CD4-positive, alpha-beta T cell treated with Interleukin-15 for 4 hours (primary cell): ENCODE measurements at places on chromosomes 7 and 10.

GRCh38 chr7:46934198-46934825, 647.6 kb downstream of the TNS3 start:
- no peak for DNase-seq

DNA sequence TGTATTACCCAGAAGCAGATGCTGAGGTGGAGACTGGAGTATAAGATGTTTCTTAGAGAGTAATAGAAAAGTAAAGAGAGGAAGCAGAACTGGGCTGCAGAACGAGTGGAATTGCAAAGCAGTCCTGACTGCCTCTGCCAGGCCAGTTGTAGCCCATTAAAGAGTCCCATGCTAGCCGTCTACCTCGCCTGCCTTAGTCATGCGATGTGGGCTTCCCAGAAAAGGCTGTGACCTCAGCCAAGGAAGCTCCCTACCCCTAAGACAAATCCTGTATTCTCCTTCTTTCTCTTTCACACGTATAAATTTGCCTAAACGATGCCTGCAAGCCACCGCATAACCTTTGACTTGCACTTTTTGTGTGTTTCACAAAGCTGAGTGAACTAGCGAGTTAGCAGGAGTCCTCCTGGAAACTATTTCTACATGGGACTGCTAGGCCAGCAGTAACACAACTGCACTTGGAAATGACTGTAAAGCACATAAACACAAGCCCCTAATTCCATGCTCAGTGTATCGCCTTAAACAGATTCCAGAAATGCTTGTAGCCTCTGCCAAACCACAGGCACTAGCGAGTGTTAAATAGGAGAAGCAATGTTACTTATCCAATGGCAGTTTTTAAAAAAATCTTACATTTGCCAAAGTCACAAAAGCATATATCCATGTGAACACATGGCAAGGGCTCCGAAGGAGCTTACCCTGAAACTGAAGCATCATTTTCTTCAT, 47.4 kb upstream of the GNAI1 start:
- DNase-seq, result no peak

DNA sequence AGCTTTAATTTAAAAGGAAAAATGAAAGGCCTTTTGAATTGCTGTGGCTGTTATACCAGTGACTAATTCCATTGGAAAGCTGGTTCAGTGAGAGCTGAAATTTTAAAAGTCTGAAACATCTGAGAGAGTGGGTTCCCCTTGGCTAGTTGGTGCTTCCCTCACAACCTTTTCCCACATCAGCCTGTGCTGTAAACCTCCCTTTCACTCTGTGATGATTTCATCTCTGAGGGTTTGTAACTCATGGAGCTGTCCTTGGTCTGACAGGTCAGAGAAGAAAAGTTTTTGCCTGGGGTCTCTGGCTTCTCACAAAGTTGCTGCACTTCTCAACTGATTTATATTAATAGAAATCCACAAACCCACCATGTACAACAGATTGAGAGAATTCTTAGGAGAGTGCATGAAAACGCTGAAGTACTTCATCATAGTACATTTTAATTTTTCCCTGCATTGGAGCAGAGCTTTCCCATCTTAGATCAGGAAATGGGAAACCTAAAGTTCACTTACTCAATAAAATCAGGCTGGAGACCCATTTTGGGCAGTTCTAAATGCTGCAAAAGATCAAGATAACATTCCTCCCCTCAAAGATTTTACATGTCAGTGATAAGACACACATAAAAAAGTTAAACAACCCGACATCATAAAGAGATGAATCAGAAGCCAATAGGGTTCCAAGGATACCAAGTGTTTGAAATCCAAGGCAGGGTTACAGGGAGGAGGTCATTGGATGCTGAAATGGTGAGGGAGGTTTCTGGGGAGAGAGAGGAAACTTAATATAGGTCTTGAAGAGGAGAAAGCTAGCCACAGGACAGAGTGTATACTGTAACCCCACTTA, 157.0 kb upstream of the MKLN1 start:
- no peak for DNase-seq

DNA sequence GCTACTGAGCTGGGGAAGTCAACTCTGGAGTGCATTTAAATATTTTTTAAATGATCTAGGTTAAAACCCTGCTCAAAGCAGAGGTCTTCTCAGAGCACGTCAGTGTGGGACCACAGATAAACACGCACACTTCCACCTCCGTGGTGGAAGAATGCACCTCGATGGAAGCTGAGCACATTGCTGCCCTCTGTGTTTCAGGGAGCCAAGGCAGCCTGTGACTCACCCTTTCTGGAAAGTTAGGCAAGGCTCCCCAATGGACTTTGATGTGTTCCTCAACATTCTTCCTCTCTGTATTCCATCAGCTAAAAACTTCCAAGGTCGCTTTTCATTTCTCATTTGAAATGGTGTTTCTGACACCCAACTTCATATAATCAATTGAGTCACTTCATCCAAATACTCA, 170.8 kb upstream of the KMT2E start:
- DNase-seq, result no peak

GRCh38 chr10:120738658-120739057, 112.5 kb upstream of the WDR11 start:
- no peak for DNase-seq

DNA sequence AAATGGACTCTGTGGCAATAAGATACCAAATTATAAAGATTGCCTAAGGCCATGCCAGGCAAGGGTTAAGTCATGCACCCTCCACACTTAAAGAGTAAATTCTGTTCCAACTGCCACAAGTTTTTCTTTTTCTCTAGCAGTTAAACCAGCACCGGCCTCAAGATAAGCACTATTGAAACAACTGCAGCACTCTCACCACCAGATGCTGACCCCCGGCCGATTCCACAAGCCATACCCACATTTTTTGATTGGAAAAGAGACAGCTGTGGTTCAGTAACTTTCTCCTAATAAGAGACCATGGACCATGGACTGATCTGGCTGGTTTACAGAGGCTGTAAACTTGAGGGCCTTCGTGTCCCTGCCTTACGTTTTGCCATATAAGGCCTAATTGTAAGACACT, 44.9 kb downstream of the GRM8 start:
- DNase-seq, result no peak

DNA sequence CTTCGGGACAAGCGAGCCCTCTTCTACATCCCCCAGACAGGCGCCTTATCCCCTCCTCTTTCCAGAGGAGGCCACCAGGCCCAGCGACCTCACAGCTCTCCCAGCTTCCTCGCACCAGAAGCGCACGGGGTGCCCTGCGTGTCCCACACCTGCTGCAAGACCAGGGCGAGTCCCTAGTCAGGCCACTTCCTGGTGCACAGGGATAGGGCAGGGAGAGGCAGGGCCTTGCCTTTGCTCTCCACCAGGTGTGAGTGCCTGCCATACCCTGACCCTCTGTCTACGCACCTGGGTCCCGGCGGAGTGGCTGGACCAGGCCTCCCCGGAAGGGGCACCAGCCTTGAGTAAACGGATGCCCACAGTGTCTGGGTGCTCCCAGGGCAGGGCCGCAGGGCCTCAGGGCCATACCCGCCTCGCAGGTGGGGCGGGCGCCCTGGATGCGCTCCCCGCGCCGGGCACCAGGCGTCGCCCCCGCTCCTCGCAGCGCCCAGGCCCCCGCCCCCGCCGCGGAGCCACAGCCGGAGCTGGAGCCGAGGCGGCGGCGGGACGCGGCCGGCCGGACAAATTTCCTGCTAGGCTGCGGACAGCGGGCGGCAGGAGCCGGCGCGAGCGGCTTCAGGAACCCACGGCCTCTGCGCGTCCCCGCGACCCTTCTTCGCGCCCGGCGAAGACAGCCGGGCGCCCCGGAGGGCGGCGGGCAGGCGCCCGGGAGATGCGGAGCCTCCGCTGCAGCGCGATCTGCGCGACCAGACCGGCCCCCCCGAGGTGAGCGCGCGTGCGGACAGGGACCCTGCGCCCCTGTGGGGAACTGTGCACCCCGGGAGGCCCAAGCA, at the start of gene PTPRE:
TSS of gene PTPRE (plus strand) at position 556 of the 830 bp plus-strand sequence. CDS start 133,779 bp downstream, outside the sequence.
- DNase-seq, result peak; percentile 47

GRCh38 chr7:52053525-52053924, 736.9 kb upstream of the COBL start:
- DNase-seq, result no peak

DNA sequence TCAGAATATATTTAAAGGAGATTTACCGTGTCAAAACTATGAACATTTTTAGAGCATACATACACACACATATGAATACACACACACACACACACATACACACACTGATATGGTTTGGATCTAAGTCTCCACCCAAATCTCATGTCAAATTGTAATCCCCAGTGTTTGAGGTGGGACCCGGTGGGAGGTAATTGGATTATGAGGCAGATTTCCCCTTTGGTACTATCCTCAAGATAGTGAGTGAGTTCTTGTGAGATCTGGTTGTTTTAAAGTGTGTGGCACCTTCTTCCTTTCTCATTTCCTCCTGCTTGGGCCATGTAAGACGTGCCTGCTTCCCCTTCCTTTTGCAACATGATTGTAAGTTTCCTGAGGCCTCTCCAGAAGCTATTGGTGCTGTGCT, 515.0 kb upstream of the ZMIZ1 start:
- DNase-seq, result no peak

- DNase-seq, result no peak
Observed at GRCh38 chr10:132549371-132549770, 11.8 kb downstream of the INPP5A start.

DNA sequence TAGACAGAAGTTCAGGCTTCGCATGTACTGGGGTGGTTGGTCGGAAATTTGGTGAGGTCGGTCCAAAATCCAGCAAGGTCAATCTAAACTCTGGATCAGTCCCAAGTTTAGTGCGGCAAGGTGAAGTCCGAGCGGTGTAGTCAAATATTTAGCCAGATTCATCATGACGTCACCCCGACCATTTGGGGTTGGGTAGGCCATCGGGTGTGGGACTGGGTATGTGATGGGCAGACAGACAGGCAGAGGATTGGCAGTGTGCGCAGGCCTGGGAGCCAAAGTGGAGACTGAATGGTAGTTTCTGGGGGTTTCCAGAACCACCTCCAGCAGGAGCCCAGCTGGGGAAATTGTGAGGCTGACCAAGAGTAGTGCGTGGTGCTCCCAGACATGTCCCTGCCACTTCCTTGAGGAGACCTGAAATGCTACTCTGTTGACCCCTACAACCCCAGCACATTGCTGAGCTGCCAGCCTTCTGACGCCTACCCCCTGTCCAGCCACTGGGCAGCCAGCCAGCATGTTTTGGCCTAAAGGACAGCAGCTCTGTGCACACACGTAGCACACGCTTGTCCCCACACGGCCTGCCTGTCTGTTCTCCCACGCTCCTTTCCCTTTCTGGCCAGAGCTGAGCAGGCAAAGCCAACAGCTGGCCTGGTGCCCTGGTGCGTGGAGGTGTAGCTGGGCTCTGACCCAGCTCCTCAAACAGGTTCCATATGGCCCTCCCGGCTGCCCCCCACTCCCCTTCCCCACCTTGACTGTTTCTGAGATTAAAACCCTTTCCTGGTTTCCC, 55.9 kb downstream of the FAM241B start:
- DNase-seq, result no peak

DNA sequence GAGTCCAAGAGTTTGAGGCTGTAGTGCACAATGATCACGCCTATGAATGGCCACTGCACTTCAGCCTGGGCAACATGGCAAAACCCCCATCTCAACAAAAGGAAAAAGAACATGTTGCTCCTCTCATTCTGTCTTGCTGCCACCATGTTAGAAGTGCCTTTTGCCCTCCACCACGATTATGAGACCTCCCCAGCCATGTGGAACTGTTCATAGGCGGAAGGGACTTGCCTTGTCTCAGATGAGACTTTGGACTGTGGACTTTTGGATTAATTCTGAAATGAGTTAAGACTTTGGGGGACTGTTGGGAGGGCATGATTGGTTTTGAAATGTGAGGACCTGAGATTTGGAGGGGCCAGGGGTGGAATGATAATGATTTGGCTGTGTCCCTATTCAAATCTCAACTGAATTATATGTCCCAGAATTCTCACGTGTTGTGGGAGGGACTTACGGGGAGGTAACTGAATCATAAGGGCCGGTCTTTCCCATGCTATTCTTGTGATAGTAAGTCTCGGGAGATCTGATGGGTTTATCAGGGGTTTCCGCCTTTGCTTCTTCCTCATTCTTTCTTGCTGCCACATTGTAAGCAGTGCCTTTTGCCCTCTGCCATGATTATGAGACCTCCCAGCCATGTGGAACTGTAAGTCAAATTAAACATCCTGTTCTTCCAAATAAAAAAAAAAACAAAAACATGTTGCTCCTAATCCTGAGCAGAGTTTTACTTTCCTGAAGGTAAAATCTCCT, 22.3 kb downstream of the DLG5 start:
- no peak for DNase-seq

GRCh38 chr10:47262606-47263533, 37.1 kb upstream of the GDF10 start:
- DNase-seq, result no peak

- DNase-seq, result no peak
Observed at GRCh38 chr10:117684046-117684610, 141.6 kb downstream of the EMX2 start.

DNA sequence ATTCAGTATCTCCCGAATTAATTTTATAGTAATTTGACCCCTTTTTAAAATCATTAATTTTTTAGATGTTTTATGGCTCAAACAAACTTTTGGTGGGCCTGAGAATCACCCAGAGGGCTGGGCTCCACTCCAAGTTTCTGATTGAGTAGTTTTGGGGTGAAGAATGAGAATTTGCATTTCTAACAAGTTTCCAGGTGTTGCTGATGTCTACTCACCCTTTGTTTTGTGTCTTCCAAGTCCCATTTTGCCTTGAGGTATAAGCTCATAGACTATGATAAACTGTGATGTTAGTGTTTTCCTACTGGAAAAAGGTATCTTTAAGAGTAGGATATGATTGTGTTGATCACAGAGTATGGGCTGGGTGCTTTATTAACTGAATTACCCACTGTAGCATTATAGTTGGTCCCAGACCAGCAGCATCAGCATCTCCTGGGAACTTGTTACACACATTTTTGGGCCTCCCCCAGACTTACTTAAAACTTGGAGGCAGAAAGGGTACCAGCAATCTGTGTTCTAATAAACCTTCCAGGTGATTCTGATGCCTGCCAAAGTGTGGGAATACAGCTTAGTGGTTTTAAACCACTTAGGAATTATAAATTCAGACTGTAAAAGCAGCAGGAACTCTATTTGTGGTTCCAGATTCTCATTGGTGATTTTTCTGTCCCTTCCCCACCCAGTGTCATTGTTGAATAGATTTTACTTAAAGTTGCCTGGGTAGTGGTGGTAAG, 19.1 kb downstream of the ZNRF2 start:
- DNase-seq, result no peak

DNA sequence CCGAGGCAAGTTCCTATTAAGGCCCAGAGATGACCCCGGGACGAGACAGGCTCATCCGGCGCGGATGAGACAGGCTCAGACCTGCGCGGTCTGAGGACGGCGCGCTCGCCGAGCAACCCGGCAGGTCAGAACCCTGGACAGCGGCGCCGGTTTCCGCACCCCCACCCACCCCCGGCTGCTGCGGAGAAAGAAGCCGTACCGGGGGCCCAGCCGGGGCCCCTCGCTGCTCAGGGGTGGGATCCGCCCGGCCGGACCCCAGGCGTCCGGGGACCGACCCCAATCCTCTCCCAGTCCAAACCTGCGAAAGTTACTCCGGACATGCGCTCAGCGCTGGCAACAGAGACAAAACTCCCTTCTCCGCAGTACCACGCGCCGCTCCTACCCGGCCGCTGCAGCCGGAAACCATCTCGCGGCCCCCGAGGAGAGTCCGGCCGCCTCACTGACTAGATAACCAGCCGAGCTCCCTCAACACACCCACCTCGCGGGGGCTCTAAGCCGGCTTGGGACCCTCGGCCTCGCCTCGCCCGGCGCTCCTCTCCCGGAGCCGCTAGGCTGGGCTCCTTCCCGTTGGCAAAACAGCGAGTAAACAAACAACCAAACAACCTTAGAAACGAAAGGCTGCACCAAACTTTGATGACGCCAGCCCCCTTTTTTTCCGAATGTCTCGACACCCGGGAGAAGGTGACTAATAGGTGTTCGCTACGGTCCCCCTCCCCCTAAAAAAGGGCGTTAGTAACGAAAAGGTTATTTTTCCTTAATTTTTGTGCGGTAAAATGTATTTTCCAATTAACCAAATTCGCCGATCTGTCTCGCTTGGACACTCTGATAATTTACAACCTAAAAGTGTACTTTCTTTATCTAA, 2.3 kb upstream of the DRGX start:
- peak; percentile 27 for DNase-seq
